Activated CD4-positive, alpha-beta T cell treated with anti-CD3 and anti-CD28 coated beads, Interleukin-2, amount 50 U/mL, for 16 hours (primary cell): ENCODE measurements at places on chromosomes 7 and 10.

- DNase-seq = no peak
Measured at GRCh38 chr7:44539669-44540506, 1.2 kb downstream of the NPC1L1 start.

DNA sequence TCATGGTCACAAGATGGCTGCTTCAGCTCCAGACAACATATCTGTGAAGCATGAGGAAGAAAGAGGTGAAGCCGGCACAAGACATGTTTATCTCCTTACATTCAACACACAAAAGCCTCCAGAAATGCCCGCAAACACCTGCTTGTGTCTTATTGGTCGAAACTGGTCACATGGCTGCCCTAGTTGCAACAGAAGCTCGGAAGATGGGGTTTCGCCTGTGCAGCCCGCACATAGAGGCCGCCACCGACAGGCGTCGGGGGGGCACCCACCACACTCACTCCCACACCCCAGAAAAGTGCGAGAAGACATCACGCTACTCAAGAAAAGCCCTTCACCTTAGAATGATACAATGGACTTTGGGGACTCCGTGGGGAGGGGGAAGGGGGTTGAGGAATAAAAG is 63.0 kb upstream of the MGMT start:
- DNase-seq = no peak

GRCh38 chr10:29620112-29620690 is 14.6 kb downstream of the SVIL start:
- no peak for DNase-seq

DNA sequence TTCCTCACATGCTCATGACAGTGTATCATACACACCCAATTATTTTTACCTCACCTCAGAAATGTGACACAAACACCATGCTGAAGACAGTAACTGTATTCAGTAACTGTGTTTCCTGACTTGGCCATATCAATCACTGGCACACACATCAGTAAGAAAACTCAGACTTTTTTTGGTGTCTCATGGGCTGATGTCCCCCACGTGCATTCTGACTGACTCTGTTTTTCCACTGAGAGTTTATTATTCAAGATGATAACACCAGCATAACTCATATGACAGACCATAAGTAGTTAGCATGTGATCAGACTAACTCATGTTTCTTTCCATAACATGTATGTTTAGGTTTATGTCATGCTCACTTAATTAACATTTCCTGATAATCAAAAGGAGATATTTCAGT is 124.8 kb downstream of the CD36 start:
- DNase-seq = no peak

DNA sequence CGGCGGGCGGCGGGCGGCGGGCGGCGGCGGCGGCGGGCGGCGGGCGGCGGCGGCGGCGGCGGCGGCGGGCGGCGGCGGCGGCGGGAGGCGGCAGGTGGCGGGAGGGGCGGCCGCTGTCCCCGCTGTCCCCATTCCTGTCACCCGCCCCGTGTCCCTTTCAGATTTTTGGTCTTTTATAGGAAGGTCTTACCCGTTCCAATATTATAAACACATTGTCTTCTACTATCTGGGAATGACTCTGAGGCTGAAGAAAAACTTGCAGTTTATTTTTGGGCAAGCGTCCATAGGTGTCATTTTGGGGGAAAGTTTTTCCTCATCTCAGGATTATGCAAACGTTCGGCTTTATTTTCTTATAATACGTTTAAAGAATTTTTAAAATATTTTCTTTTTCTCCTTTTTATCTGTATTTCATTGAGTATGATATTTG is 578 bp downstream of the ZNF713 start:
- no peak for DNase-seq
